NCI-H345 (cell line): ENCODE measurements at places on chromosomes 5 and 9.

DNA sequence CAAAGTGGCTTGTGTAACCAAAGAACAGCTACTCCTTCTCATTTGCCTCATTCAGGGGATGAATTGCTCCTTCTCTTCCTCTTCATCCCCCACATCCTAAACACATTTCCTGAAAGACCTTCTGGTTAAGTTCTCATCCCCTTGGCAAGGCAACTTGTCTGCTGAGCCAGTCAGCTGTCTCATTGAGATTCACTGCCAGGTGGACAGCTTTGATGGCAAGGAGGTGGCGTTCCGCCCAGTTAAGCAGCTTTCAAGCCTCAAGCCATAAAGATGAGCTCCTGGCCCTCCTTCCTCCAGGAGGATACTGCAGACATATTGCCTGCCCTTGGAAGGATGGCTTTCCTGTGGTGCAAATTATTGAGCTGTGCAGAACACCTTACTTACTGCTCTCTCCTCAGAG, 448.6 kb upstream of the MPDZ start:
- no peak for DNase-seq

DNA sequence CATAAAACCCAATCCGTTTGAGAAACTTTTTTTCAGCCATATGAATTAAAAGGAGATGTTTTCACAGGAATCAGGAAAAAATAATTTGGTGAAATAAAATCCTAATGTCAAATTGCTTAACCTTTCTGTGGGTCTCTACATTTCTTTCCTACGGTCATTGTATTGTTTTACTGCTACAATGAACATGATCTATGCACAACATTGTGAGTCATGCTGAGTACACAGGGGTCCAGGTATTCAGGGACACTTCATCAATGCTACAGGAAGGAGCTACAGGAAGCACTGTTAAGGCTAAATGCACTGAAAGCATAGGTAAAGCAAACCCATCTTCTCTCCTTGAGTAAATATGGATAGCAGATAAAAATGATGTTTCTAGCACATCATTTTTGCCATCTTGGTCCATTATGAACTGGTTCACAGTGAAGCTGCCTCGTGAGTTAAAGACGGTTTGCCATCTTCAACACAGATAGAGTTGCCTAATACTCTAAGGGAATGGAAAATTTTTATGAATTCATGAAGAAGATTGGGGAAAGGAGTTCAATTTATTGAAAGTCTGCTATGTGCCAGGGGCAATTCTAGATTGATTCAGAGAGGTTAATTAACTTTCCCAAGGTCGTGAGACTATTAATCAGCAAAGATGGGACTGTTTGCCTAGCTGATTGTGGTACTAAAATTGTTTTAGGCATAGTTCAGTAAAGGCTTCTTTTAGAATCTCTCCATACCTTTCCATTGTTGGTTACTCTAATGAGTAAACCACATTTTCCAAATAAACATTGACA, 85.5 kb downstream of the DIRAS2 start:
- no peak for DNase-seq

DNA sequence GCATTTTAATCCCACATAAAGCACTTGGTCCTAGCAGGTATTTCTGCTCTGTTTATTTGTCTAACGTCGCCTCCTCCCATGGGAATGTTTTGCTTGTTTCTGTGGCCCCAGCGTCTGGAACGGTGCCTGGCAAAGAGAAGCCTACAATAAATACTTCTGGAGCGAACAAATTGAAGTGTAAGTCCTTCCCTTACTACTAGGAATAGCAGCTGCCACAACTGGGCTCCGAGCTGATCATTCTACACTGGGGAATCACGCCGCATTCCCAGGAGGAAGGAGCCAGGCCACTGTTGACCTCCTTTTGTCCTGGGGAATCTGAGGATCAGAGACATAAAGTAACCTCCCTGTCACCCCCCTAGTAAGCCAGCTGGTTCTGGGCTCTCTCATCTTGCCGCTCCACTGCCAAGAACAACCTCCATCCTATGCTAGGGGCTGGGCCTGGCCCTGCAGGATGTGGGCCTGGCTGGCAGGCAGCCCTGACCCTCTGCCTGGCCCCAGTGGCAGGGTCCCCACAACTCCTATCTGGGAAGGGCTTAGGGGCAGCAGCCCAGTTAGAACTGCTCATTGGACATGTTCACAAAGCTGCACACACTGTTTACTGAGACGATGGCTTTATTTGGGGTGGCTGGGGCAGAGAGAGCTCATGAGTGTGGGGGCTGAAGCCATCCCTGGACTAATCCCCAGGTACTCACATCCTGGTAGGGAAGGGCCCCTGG, 82.8 kb downstream of the GTF3C4 start:
- peak; percentile 31 for DNase-seq

GRCh38 chr9:106421772-106422171, 441.2 kb upstream of the ZNF462 start:
- DNase-seq, result no peak

DNA sequence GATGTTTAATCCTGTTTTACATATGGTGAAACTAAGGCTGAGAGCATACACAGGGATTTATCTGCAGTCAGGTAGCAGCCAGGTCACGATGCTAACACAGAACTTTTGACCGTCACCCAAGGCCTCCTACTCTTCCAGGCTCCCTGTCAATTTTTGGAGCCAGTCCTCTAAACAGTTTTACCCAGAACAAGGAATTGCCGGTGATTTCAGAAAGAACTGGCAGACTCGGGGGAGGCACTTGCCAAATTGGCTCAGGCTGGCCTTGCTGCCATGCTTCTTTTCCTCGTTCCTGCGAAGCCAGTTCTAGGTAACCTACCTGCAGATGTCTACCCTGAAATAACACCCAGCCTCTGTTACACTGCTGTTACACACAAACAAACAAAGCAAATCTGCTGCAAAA, 21.2 kb downstream of the GRIA1 start:
- DNase-seq, result no peak

GRCh38 chr5:71873191-71873591, 154.1 kb downstream of the CARTPT start:
- DNase-seq, result peak; percentile 50

DNA sequence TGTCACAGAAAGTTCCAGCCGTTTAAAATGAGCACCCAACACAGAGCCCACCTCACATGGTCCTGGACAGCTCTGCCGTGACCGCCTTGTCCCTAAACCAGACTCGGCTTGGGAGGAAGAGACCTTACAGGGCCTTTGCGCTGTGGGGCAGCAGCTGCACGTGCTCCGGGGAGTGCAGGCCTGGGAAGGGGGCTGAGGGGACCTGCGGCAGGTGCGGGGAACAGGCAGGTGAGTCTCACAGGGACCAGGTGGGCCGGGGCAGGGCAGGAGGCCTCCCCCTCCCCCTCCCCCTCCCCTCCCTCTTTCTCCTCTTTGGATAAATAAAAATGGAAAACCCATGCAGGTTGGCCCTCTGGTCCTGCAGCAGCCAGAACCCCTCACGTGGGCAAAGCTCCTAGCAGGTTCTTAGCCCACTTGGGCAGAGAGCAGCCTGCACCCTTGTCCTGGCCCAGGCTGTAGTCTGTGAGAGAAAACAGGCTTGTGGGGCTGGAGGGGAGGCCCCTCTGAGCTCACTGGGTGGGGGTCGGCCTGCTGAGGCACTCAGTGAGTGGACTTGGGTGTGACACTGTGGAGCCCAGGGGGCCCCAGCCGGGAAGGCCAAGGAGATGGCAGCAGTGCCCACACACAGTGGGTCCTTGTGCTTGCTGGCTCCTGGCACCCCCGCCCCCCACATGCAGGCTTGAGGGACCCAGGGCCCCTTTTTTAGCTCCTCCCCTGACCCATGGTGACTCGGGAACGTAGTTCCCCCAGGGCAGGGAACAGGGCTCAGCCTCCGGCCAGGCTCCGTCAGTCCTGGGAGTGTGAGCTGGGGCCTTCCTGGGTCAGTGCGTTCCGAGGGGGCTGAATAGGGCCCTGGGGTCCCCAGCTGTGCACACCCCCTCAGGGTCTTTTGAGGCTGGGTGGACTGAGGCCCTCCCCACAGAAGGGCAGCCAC, 40.0 kb upstream of the CACNA1B start:
- peak; percentile 9 for DNase-seq

- no peak for DNase-seq
Measured at GRCh38 chr9:79116041-79116440, 455.7 kb upstream of the TLE4 start.

- DNase-seq, result no peak
Measured at GRCh38 chr5:39515881-39516280, 91.1 kb upstream of the DAB2 start.

GRCh38 chr5:76641514-76642120, 18.4 kb upstream of the F2RL2 start:
- no peak for DNase-seq

GRCh38 chr5:92801911-92802310, 779.1 kb downstream of the NR2F1-AS1 start:
- DNase-seq, result peak; percentile 19

DNA sequence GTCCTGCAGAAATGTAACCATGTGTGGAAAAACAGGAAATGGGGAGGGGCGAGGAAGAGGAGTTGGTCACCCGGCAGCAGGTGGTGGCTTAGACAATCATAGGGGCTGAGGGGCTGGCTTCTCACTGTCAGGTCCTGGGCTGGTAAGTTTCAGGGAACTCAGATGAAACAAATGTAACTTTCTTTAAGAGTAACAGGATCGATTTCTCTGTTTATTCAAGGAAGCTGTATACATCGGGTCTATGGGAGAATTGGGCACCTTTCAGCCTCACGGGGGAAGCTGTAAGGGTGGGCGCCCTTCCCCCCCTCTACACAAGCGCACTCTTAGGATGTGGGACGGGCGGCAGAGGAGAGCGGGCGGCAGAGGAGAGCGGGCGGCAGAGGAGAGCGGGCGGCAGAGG, 104.3 kb upstream of the SIMC1 start:
- no peak for DNase-seq

DNA sequence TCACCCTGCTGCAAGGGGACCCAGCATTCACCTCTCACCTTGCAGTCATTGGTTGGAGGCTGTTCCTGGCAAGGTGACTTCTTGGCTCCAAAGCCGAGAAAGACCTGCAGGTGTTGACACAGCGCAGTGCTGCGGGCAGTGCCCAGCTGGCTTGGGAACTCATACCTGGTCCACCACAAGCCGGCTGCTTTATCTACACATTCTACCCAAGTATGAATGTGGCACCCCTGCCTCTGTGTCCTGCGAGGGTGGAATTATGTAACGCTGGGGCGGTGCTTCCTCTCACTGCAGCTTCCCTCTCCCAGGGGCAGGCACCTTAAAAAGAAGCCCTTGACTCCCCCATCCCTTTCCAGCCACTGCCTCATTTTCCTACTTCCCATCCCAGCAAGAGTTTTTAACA, 2.5 kb upstream of the ZMYND19 start:
- peak; percentile 16 for DNase-seq

GRCh38 chr9:84919440-84919839, 249.9 kb downstream of the NTRK2 start:
- DNase-seq, result no peak
